Kidney epithelial cell (primary cell): ENCODE measurements at places on chromosomes 4 and X. TPM values are rescaled to one million over a fixed set of nuclear protein-coding genes. Genes with fewer than 3 reads are reported as not detected.

DNA sequence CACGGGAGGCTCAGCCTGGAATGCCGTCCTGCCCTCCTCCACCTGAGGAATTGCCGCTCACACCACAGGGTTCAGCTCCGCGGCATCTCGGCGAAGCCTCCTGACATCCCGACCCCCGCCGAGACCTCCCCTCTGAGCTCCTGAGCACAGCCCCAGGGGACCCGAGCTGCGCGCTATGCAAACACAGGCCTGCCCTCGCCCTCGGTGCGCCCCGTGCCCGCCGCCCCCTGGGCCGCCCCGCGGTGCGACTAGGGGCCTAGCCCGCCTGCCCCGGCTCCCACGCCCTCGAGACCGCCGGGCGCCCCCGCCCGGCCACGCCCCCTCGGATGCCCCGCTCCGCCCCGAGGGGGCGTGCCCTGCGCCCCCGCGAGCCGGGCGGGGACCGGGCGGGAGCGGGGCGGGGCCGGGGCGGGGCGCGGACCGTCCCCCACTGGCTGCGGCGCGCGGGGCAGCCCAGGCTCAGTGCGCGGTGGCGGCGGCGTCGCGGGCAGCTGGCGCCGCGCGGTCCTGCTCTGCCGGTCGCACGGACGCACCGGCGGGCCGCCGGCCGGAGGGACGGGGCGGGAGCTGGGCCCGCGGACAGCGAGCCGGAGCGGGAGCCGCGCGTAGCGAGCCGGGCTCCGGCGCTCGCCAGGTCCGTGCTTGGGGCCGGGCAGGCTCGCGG is at the start of gene FGFR3:
TSS of gene FGFR3 (plus strand) at position 462 of the 664 bp plus-strand sequence. CDS start 642 bp downstream, outside the sequence.
- no peak for DNase-seq

GAGE2A gene
- not detected in 2 replicates for total RNA-seq

NDNF gene
- 0.08 and 0.21 TPM in 2 replicates for total RNA-seq

DNA sequence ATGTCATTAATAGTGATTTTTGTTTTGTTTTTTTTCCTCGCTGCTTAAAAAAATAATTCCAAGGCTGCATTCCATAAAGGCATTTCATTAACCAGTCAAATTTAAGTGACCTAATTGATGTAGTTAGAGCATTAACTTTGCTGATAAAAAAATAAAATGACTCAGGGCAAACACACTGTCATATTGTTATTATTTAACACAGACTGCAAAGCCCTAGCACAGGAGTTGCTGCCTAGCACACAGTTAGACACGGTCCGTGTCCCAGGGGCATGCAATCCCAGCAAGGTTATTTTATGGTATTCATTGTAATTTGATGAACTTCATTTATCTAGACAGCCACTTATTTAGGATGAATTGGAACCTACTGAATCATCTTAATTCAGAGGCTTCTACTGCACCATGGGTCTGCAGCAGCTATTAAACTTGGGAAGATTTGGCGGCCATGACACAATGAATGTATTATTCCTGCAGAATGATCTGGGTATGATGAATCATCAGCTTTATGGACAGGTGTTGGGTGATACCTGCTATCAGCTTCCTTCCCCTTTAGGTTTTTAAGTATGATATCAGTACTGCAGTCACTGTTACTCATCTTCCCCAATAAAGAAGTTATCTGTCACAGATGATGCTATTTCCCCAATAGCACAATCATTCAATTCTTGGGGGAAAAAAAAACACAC is 182.7 kb downstream of the PPARGC1A start:
- DNase-seq: no peak

- DNase-seq: no peak
These were observed 135.1 kb upstream of the MSX1 start for GRCh38 chr4:4724321-4724720.

HSFX2 gene
- total RNA-seq: 0.17 TPM in 1 of 2 replicates, not detected in the other

GRCh38 chrX:9995855-9996339 is 28.7 kb downstream of the CLDN34 start:
- no peak for DNase-seq

- no peak for DNase-seq
These were observed 13.7 kb downstream of the DGKK start for GRCh38 chrX:50456712-50457484.

GRCh38 chr4:53014881-53015280 is 152.8 kb downstream of the RASL11B start:
- DNase-seq: no peak

TMEM131L gene
- 7.2 and 7.6 TPM in 2 replicates for total RNA-seq

DNA sequence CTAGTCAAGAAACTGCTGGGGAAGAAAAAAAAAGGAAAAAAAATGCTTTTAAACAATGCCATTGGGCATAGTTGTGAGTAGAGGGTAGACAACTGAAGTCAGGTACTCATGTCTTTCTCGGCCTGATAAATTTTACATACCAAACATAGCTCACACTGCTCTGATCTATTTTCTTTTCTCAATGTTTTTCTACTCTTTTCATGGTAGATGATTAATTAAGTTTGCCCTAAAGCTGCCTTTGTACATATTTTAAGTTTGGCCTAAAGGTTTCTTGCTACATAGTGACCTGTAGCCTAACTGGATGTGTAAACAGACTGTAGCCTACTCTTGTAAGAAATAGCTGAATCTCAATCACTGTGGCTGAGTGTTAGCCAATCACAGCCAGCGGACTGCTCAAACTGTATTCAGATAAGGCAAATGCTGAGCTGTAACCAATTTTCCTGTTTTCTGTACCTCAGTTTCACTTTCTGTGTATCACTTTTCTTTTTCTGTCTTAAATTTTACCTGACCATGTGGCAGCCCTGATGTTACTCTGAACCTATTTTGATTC is 121.0 kb downstream of the PCDH10 start:
- no peak for DNase-seq

GRCh38 chr4:23942471-23942870 is 52.6 kb upstream of the PPARGC1A start:
- DNase-seq: no peak

CDKL2 gene
- total RNA-seq: 3.9 and 4.1 TPM in 2 replicates

- no peak for DNase-seq
These were observed at the start of gene TMPRSS11E for GRCh38 chr4:68447201-68447600. Gene TMPRSS11E, plus strand, starts transcription at chr4:68447463. Its CDS starts 50 bp downstream, at chr4:68447513.

GRCh38 chr4:97845758-97846157 is 297.5 kb downstream of the STPG2 start:
- no peak for DNase-seq

DNA sequence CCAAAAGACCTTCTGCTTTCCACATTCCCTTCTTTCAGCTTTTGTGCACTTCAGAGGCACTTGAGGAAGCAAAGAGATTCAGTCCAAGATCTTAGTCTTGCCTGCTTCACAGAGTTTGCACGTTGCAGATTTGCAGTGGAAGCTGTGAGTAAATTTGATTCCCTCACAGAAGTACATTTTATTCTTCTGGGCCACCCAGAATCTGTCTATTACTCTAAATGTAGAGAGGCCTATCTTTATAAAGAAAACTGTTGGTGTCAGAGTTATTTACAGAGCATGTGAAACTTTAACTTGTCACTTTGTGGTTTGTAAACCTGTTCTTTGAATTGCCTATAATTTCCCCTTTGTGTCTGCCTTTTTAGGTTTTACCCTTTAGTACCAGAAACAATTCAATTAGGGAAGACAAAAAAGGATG is 15.5 kb downstream of the SPRY1 start:
- DNase-seq: no peak

MAGEA10 gene
- total RNA-seq: not detected in 2 replicates

NWD2 gene
- total RNA-seq: 0.04 and 0.07 TPM in 2 replicates

DNA sequence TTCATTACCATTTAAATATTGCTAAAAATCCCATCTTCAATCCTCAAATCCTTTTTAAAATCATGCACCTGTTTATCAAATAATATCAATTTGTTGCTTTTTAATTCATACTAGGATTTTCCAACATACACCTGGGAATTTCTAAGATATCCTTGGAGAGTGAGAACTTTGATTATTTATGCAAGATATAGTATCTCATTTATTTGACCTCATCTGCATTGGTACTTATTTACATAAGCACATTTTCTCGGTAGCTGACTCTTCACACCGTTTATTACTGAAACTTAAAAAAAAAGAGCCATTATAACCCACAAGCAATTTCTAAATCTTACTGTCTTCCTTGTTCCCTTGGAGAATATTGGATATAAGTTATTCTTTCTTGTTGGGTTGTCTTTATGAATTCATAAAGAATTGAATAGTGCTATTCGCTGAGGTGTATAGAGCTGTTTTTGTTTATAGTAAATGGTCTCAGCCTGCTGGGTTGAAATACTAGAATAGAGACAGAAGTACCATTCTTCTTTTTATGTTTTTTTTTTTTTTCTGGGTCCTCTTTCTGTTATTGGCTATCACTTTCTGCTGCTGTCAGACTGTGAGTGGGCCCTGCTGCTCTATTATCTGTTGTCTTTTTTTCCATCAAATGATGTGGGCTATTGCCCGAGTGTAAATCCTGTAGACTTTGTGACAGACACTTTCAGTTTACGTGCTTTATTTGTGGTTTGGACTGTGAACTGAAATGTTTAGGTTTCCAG is 2.9 kb downstream of the UGT8 start:
- DNase-seq: no peak

- no peak for DNase-seq
These were observed 220.1 kb upstream of the PABPC4L start for GRCh38 chr4:134421734-134422133.

RAP1GDS1 gene
- total RNA-seq: 46.9 and 53.3 TPM in 2 replicates

DNA sequence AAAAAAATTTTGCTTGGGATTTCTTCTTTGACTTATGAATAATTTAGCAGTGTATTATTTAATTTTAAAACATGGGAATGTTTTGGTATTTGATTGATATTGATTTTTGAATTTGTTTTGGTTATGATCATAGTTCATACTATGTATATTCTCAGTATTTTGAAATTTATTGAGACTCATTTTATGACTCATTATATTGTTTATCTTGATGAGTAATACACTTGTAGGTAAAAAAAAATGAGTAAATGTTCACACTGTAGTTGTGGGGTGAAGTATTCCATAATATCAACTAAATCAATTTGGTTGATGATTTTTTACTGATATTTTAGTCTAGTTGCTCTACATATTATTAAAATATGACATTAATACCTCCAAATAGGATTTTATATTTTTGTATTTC is 1142.2 kb downstream of the ADGRL3 start:
- no peak for DNase-seq

GRCh38 chr4:30722359-30723200 is 2.4 kb downstream of the PCDH7 start:
- no peak for DNase-seq

DNA sequence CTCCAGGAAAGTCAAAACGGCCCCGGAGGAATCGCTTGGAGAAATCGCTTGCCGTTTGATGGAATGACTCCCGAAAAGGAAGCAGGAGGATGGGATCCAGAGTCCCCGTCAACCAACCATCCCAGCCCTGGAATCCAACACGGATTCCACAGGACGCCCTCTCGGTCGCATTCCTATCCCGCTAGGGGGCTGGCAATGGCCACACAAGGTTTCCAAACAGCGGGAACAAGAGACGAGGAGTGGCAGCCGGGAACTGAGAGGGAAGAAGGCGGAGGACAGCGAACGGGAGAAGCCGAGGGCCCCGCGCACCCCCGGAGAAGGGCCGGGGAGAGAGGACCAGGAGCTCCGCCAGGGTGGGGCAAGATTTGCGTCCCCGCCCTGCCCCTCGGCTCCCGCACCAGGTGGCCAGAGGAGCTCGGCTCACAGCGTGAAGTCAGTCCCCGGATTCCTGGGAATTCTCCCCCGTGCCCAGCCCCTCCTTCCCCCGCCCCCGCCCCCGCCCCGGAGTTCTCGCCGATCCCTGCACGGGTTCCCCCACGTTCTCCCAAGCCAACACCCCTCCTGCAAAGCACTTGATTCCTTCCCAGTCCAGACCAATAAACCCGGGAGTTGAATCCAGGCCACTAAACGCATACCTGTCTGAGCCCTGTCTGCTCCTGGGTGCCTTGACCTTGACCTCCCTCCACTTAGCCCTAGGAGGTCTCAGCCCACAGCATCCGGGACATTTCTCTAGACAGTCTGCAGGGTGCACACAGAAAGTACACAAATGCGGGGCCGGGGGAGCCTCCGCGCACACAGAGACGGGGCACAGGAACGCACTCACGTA is 1.4 kb downstream of the PDZD4 start:
- no peak for DNase-seq

REPS2 gene
- total RNA-seq: 1.3 and 1.8 TPM in 2 replicates

FGF2 gene
- 29.1 and 29.4 TPM in 2 replicates for total RNA-seq

GRCh38 chr4:5019274-5019673 is at the start of gene CYTL1:
Gene CYTL1, minus strand, starts transcription at chr4:5019458. Its CDS starts 13 bp downstream, at chr4:5019445.
- no peak for DNase-seq

DNA sequence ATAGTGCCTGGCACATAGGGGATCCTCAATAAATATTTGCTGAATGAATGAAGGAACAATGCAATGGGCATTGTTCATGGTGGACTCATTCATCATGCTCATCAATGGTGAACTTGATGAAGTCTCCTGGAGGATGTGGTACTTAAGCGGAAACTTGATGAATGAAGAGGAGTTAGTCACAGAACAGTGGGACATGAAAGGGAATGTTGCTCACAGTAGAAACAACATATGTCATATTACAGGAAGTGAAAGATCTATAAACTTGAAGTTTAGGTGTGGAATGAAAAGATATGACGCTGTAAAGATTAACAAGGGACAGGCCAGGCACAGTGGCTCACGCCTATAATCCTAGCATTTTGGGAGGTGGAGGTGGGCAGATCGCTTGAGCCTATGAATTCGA is 224.1 kb downstream of the PPP3CA start:
- no peak for DNase-seq

YIPF7 gene
- not detected in 2 replicates for total RNA-seq

SLITRK4 gene
- total RNA-seq: 3.4 and 5.1 TPM in 2 replicates

PF4V1 gene
- total RNA-seq: not detected in 2 replicates

FAM9A gene
- total RNA-seq: not detected in 2 replicates

DNA sequence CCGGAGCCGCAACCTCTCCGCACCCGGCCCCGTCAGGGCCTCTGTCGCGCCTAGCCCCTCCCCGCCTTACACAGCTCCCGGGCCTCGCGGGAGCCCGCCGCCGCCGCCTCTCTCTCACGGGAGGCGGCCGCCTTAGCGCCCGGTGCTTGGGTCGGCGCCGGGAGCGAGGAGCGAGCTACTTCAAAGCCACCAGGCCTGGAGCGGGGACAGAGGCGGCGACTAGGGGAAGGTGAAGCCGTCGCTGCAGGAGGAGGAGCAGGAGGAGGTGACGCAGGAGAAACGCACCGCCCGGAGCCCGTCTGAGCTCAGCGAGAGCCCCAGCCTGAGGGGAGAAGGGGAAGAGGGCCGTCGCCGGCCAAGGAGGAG is 250 bp downstream of the USP9X start:
- no peak for DNase-seq

DNA sequence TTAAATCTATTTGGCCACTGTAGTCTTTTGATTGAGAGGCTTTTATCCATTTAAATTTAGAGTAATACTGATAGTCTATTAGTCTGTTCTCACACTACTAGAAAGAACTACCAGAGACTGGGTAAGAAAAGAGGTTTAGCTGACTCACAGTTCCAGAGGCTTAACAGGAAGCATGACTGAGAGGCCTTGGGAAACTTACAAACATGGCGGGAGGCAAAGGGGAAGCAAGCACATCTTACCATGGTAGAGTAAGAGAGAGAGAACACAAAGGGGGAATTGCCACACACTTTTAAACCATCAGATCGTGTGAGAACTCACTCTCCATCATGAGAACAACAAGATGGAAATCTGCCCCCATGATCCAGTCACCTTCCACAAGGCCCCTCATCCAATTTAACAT is 410.9 kb downstream of the PDGFC start:
- DNase-seq: no peak

GRCh38 chr4:109649872-109650271 is 53.4 kb downstream of the CASP6 start:
- DNase-seq: no peak

CCDC149 gene
- total RNA-seq: 4.9 and 8.0 TPM in 2 replicates
